Breast epithelium (tissue), 4 donors: ENCODE measurements at places on chromosomes 16 and 17. TPM values are rescaled to one million over a fixed set of nuclear protein-coding genes. Genes with fewer than 3 reads are reported as not detected.
A peak's percentile ranks its signal among the peaks of the same experiment; 100 is the strongest.

Gene PLCG2
- 14.6 TPM for total RNA-seq

Gene ZP2
- total RNA-seq, result not detected

Gene LMF1
- 14.1 TPM for total RNA-seq

Gene WDR81
- 36.6 TPM for total RNA-seq

Gene SLC46A1
- total RNA-seq, result 11.2 TPM

Gene OR1F1
- total RNA-seq, result not detected

Gene CLEC19A
- not detected for total RNA-seq

Gene CCL7
- total RNA-seq, result not detected

Gene CTRL
- 2.6 TPM for total RNA-seq

Gene CHST4
- total RNA-seq, result 1.3 TPM

Gene FOXN1
- total RNA-seq, result 0.29 TPM

Gene KRT23
- 57.5 TPM for total RNA-seq

- DNase-seq, result no peak
Measured at GRCh38 chr16:65116818-65117430, 4.9 kb downstream of the CDH11 start.

DNA sequence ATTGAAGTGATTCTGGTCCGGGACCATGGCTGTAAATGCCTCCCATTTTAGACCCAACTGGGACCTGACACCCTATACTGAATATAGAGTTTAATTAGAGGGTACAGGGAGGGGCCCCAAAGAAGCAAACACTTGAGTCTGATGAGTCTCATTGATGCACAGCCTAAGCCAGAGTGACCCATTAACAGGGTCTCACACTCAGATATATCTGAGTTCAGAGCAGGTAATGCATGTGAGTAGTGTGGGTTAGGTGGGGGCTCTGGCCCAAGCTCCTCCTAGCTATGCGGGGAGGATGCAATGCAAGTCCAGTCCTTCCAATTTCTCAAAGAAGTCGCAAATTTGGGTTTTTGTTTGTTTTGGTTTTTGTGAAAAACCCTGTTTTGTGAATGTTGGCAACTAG, 17.1 kb upstream of the MARCHF10 start:
- DNase-seq, result no peak

GRCh38 chr17:78041386-78042179, 83.1 kb downstream of the TNRC6C start:
- DNase-seq, result no peak

DNA sequence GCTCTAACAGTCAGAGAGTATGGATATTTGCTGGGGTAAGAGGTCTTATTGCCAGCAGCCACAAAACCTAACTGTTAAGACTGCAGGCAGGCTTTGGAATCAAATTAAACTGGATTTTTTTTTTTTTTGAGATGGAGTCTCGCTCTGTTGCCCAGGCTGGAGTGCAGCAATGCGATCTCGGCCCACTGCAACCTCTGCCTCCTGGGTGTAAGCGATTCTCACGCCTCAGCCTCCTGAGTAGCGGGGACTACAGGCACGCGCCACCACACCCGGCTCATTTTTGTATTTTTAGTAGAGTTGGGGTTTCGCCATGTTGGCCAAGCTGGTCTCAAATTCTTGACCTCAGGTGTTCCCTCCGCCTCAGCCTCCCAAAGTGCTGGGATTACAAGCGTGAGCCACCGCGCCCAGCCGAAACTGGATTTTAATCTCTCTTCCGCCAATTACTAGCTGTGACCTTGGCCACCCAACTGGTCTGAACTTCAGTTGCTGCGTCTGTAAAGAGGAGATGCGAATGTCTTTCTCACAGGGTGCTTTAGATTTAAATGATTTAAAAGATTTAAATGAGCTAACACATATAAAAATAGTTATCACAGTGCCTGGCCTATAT, 842 bp downstream of the MRPL10 start:
- no peak for DNase-seq

DNA sequence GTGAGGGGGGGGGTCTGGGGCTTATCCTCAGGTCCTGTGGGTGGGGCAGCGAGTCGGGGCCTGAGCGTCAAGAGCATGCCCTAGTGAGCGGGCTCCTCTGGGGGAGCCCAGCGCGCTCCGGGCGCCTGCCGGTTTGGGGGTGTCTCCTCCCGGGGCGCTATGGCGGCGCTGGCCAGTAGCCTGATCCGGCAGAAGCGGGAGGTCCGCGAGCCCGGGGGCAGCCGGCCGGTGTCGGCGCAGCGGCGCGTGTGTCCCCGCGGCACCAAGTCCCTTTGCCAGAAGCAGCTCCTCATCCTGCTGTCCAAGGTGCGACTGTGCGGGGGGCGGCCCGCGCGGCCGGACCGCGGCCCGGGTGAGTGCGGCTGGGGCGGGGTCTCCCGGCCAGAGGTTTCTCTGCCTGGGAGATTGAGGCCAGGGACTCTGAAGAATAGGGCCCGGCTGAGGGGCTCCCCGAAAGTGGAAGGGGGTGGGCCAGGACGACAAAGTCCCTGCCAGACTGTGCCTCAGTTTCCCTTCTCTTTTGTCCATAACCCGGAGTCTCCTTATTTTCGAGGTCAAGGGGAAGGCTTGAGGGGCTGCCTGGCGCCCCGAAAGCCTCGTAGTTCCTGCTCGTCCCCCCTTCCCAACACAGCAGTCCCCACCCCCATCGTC, at the start of gene FGF11:
TSS of gene FGF11 (plus strand) at position 51 of the 651 bp plus-strand sequence. CDS start at position 160, 109 bp downstream.
- DNase-seq, result no peak

GRCh38 chr17:3474212-3474611, 1.6 kb upstream of the ASPA start:
- no peak for DNase-seq

DNA sequence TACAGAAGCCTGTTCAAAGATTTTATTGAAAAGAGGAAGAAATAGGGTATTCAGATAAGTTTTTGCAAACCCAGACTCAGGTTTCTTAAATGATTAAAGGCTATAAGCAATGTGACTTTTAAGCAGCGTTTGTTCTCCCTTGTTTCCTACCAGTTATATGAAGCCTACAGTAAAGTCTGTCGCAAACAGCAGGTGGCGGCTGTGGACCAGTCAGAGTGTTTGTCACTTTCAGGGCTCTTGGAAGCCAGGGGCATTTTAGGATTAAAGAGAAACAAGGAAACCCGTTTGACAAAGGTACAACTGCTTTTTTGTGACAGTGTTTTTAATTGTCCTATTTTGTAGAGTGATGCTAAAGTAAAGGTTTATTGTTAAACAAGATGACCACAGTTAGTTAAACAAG, 7.7 kb upstream of the RARA start:
- DNase-seq, result peak; percentile 58

GRCh38 chr16:30185683-30186421, 2.5 kb downstream of the CORO1A start:
- no peak for DNase-seq

GRCh38 chr17:2222901-2223616, 80.5 kb downstream of the SMG6 start:
- no peak for DNase-seq

GRCh38 chr17:57833179-57833939, 16.5 kb downstream of the MRPS23 start:
- peak; percentile 49 for DNase-seq

DNA sequence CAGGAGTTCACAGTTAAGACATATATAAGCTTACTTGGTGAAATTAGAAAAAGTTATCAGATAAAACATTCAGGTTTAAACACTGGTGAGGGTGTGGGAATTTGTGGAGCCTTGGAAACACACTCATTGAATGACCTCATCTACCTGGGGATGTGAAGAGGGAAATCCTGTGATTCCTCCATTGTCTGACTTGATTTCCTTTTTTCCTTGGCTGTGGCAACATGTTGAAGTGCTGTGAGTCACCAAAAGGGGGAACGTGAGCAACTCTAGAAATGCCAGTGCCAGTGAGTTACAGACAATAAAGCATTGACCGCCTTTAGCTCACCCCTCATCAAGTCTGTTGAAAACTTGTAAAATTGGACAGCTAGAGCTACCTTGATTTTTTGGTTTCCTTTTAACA, 1.8 kb downstream of the HMOX2 start:
- no peak for DNase-seq

DNA sequence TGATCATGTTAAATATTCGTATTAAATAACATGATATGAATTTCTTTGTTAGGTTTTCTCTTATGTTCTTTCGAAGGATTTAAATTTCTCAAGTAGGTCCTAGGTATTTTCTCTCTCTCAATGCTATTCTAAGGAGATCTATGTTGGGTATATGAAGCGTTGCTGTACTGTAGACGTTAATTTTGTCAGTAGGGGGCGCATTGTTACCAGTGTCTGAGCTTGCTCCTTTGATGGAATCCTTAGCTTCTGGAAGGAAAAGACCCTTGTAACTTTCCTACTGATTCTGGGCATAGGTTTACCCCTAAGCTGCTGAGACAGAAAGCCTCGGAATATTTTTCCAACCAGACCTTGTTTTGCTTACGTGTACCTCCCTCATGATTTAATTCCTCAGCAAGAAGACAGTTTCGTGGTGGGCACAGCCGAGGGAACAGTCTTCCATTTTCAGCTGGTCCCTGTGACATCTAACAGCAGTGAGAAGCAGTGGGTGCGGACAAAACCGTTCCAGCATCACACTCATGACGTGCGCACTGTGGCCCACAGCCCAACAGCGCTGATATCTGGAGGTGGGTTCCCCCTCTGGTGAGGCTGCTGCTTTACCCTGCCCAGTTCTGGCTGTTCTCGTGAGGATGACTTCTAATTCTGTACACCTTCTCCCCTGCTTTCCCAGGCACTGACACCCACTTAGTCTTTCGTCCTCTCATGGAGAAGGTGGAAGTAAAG, 17.9 kb downstream of the UTP4 start:
- DNase-seq, result no peak

DNA sequence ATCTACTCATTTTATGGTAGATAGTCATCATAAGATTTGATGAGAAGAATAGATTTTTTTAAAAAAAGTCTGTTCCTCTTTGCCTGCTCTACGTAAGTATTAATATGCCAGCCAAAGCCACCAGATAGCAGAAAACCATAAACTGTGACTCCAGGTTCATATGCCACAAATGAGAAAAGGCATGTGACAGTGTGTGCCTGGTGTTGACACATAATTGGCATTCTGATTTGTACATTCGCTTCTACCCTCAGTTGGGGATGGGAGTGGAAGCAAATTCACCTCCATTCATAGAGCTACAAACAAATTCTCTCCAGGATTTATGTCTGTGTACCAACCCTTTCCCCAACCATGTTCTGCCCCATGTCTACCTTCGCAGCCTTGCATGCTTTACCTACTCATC, 391.6 kb downstream of the PMP22 start:
- DNase-seq, result no peak

DNA sequence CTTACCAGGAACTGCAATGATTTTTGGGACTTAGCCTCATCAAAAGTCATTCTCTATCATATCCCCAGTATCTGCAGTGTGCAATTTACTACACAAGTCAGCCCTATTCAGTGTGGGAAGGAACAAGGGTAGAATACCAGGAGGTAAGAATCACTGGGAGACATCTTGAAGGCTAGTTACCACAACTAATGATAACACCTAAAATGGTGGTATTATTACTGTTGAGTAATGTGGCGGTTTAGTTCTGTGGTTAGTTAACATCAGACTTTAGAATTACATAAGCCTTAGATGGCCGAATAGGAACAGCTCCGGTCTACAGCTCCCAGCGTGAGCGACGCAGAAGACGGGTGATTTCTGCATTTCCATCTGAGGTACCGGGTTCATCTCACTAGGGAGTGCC, 567.9 kb upstream of the CDH11 start:
- DNase-seq, result no peak

GRCh38 chr17:39543664-39544063, 64.1 kb downstream of the NEUROD2 start:
- no peak for DNase-seq

GRCh38 chr16:49462989-49463371, 89.4 kb downstream of the C16orf78 start:
- no peak for DNase-seq

- no peak for DNase-seq
Measured at GRCh38 chr16:79128706-79129105, 471.8 kb downstream of the MAF start.

DNA sequence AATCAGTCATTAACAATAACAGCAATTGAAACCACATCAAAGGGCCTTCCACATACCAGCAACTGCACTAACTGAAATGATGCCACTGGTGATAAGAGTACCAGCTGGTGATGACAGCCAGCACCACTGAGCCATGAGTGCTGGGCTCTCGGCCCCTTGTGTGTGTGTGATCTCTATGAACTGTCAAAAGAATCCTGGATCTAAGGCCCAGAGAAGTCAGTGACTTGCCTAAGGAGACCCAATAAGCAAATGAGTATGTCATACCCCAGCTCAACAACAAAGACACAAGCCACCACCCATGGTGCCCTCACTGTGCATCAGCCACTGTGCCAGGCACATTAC, 220.9 kb downstream of the ZNF423 start:
- DNase-seq, result no peak

- no peak for DNase-seq
Measured at GRCh38 chr16:533391-534123, 6.0 kb downstream of the CAPN15 start.

DNA sequence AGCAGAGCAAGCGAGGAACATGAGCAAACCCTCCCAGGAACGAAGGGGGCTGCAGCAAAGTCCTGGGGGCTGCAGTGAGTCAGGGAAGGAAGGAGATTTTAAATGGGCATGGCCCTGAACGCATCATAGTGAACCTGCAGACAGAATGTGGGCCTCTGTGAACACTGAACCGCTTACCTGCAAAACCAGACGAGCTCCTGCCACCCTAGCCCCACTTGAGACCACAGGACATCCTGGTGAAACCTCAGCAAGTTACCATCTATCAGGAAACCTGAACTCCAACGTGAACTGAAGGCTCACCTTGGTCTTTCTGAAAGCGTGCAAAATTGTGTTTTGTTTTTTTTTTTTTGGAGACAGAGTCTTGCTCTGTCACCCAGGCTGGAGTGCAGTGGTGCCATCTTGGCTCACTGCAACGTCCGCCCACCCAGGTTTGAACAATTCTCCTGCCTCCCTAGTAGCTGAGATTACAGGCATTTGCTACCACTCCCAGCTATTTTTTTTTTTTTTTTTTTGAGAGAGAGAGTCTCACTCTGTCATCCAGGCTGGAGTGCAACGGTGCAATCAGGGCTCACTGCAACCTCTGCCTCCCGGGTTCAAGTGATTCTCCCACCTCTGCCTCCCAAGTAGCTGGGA, 30.8 kb downstream of the FANCA start:
- DNase-seq, result no peak

GRCh38 chr17:45342306-45342705, 25.5 kb upstream of the MAP3K14 start:
- DNase-seq, result no peak
